ENCODE measurements at places on chromosomes 11 and 22. TPM values are rescaled to one million over a fixed set of nuclear protein-coding genes. Genes with fewer than 3 reads are reported as not detected.

Gene SLC22A12
- not detected for total RNA-seq

Gene OR10S1
- not detected for total RNA-seq

Gene RFPL2
- 0.49 TPM for total RNA-seq

Gene ADM2
- under 0.01 TPM for total RNA-seq

Gene CRYBA4
- not detected for total RNA-seq

Gene NPAS4
- 10.1 TPM for total RNA-seq

Gene OR52I1
- not detected for total RNA-seq

Gene KDM4D
- 1.7 TPM for total RNA-seq

Gene APOL3
- total RNA-seq = 1.2 TPM

Gene OR52E1
- not detected for total RNA-seq

Gene MRGPRX4
- total RNA-seq = not detected

Gene KCNJ1
- not detected for total RNA-seq

Gene B4GALNT4
- total RNA-seq = 67.6 TPM

Gene TKFC
- total RNA-seq = 10.3 TPM

Gene PAX6
- total RNA-seq = 17.0 TPM

Gene MOGAT2
- total RNA-seq = 0.25 TPM

Gene SYT7
- total RNA-seq = 27.5 TPM

Gene AMBRA1
- 19.7 TPM for total RNA-seq

Gene BIRC3
- total RNA-seq = 0.74 TPM

Gene GAL3ST3
- total RNA-seq = 10.3 TPM

Gene H19
- total RNA-seq = 6.6 TPM

Gene CPSF7
- 23.4 TPM for total RNA-seq

Gene KCNJ5
- 0.49 TPM for total RNA-seq

Gene SHANK2
- total RNA-seq = 41.6 TPM

Gene CALCA
- total RNA-seq = not detected

Gene PGA5
- not detected for total RNA-seq

Gene CREB3L1
- 1.7 TPM for total RNA-seq

Gene GNG3
- total RNA-seq = 20.9 TPM

Gene SHISAL1
- 25.8 TPM for total RNA-seq

Data from temporal lobe (tissue), 4 donors.